ENCODE measurements at places on chromosomes 12 and 14.
A peak's percentile ranks its signal among the peaks of the same experiment; 100 is the strongest.

GRCh38 chr14:103001651-103002396 lies 55.5 kb downstream of the CDC42BPB start:
- no peak for DNase-seq

GRCh38 chr12:109863847-109864712 lies 16.3 kb downstream of the GLTP start:
- no peak for DNase-seq

DNA sequence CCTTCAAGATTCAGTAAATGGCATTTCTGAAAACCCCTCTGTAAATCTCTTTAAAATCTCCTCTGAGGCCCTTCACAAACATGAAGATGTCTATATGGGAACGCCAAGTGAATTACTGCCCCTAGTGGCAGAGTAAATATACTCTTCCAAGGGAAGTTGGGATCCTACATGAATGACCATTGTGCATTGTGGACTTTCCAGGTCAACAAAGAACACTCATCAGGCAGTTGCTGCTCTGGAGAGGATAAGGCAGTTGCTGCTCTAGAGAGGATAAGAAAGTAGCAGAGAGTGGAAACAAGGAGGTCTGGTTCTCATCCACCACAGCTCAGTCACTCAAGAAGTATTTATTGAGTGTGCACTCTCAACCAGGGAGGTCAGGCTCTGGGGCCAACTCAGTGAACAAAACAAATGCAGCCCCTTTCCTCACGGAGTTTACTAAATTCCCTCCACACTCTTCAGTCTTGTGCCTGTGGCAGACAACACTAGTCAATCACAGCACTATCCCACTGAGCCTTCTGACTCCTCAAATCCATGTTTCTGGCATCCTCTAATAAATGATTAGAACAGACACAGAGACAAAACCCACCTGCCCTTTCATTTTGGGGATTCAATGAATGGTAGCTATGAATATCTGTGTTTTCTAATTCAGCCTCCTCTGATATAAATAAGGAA lies 52.9 kb downstream of the SVOP start:
- no peak for DNase-seq

- no peak for DNase-seq
These were observed 24.8 kb downstream of the ALDH2 start for GRCh38 chr12:111791507-111791906.

- DNase-seq = no peak
These were observed 50.6 kb downstream of the DUSP16 start for GRCh38 chr12:12511895-12512711.

DNA sequence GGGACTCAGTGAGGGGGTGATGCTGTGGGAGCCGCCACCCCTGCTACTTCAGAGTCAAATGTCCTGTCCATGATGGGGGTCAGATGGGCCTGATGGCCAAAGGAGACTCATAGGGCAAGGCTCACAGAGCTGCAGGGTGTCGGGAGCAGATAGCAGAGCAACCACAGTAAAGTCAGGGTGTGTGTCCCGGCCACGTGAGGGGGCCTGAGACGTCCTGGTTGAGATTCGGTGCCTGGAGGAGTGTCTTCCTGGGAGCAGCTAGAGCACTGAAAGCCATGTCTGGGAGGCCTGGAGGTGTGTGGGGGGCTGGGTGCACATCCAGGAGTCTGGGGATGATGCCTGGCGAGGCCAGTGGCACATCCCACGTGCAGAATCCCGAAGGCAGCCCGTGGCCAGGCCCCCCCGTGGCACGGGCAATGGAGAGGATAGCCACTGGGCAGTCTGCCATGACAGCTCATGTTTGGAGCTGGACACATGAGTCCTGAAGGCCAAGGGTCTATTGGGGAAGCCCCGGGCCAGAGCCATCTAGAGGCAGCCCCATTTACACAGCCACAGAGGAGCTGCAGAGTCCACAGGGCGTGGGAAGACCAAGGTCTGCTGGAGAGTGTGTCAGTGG lies 308.0 kb upstream of the SFSWAP start:
- DNase-seq = no peak

- no peak for DNase-seq
These were observed 8.5 kb upstream of the FKBP11 start for GRCh38 chr12:48933664-48934311.

GRCh38 chr14:26163761-26164160 lies 434.1 kb downstream of the NOVA1 start:
- DNase-seq = no peak

DNA sequence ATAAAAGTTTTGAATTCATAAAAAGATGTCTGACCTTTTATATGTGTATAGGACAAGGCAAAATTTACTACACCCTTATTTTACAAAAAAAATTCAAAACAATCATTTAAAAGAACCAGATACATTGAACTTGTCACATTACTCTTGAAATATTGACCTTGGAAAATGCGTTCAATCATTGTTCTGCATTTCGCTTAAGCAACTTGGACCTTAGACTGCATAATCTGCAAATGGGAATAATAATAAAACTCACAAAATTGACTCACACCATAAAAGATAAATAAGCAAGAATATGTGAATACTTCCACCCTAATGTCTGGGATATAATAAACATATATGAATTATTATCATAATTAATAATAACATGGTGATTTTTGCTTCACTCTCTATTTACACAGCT lies 69.4 kb upstream of the PTPRB start:
- DNase-seq = no peak

DNA sequence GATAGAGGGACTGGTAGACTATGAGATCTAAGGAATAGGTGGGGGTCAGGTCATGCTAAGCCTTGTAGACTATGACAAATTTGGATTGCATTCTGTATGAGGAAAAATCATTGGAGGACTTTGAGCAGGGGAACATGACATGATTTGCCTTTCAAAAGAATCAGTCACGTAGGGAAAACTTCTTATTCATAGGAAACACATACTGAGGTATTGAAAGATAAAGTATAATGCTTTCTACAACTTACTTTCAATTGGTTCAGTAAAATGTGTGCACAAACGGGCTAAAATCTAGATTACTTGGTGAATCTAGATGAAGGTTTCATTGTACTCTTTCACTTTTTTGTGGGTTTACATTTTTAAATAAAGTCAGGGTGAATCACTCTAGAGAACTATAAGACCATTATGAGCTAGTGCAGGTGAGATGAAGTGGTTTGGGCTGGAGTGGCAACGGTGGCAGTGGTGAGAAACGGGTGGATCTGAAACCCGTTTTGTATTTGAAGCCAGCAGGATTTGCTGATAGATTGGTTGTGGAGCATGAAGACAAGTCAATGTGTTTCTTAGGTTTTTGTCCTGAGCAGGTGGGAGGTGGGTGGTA lies 6.7 kb downstream of the BBS10 start:
- peak; percentile 71 for DNase-seq

GRCh38 chr12:19039515-19039914 lies 90.0 kb upstream of the PLEKHA5 start:
- DNase-seq = no peak

DNA sequence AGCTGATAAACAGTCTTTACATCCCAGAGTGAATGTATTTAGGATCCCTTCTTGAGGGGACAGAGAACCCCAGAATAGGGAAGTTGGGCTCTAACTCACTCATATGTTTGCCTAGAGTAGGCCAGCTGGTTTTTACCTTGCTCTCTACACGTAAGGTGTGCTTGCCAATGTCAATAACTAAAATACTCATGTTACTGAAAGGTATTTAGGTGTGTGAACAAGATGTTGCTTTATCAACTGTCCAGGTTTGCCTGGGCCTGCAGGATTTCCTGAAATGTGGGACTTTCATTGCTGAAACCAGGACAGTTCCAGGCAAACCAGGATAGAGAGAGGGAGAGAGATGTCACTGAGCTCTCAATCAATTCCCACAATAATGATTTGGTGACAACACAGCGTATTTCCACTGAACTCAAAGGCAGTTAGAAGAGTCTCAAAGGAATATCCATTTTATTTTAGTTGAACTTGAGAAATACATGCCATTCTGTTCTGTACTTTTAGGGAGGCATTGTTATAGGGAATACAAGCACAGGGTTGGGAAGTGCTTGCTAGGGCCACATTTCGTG lies 171.7 kb downstream of the NRXN3 start:
- peak; percentile 1 for DNase-seq

DNA sequence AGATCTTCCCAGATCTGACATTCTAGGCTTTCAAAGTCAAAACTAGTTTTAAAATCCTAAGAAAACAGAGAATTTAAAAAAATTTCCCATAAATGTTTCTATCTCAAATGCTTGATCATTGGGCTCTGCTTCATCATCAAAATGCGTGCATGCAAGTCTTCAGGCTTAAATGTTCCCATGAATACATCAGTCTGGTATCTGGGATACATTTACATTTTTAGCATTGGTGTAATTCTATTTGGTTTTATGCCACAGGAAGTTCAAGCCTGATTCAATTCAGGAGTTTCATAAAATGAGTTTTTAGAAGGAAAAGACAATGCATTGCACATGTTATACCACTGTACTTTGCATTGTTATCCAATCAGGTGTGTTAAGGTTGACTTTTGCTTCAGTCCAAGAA lies 336.4 kb downstream of the PCNX1 start:
- DNase-seq = no peak

DNA sequence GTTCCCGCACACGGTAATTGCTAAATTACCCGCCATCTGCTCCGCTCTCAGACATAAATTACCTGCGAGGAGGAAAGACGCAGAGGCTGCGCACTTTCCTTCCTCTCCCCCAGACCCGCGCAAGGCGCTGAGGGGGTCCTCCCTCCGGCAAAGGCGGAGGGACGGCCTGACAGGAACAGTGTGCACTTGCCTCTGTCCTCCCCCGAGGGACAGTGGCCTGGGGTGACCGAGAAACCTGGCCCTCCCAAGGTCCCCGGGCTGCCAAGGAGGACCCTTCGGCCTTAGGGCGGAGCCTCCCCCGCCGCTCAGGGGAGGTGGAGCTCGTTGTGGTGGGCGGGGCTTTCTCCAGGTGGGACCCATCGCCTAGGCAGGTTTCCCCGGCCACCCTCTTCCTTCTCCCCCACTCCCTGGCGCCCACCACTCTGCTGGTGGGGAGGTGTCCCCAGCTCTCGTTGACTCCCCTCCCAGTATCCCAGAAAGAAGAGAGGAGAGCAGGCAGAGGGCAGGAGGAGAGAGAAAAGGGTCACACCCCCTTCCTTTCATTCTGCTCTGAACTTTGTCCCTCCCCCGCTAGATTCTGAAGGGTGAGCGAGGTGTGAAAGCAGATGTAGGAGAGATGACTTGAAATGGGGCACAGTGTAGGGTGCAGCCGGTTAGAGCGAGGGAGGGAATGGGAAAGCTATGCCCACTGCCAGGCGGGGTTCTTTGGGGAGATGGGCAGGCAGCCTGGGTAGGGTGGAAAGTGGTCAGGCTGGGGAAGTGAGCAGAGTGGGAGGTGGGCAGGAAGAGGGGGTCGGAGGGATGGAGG lies 11.4 kb upstream of the CALCOCO1 start:
- DNase-seq = no peak

DNA sequence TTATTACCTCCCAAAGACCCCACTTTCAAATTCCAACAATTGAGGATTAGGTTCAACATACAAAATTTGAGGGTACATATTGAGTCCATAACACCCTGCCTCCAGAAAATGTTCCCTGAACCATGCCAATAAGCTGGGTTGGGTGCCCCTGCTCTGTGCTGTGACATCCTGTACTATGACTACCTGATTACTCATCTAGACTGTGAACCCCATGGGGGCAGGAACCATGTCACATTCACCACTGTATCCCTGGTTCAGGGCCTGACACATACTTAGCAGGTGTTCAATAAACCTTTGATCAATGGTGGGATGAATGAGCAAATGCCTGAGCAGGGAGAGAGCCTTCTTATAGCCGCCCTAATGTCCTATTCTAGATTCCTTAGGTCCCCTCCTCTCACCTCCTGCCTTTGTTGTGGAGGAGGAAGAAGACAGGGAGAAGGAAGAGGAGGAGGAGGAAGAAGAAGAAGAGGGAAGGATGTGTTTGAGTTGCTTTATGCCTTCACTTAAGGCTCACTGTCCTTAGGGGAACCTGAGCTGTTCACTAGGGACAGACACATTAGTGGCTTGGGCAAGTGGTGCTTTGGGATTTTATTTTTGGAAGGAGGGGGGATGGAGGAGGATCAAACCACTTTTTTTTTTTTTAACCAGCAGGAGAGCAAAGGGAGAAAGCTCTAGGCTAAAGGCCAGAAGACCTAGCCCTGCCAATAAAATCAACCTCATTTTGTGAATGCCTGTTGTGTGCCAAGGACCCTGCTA lies 21.3 kb downstream of the GPR68 start:
- DNase-seq = no peak
